Activated CD4-positive, alpha-beta T cell treated with anti-CD3 and anti-CD28 coated beads, Interleukin-2, amount 10 ng/mL, durations not matched to agents 7 days and 5 days (primary cell): ENCODE measurements at places on chromosomes 13 and 19.

DNA sequence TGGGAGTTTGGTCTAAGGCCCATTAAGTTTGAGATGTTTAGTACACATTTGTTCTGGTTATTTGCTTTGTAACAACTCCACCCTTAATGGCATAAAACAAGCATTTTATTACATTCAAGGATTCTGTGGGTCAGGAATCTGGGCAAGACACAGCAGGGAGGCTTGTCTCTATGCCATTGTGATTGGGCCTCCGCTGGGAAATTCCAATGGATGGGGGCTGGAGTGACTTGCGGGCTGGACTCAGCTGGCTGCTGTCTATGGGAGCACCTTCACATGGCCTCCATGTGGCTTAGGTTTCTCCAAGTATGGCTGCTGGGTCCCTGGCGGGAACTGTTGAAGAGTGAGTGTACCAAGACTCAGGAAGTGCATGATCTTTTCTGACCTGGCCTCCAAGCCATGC is 159.0 kb downstream of the PAN3 start:
- no peak for DNase-seq

GRCh38 chr13:46071590-46072249 is 19.2 kb upstream of the ZC3H13 start:
- DNase-seq: no peak

GRCh38 chr13:33722216-33722915 is 95.6 kb upstream of the RFC3 start:
- DNase-seq: no peak

GRCh38 chr13:48412881-48413351 is at the start of gene LPAR6:
TSS of gene LPAR6 (minus strand) at chr13:48413113. CDS start at chr13:48412423, 690 bp downstream.
- DNase-seq: no peak

GRCh38 chr13:79273045-79273444 is 133.0 kb downstream of the RBM26 start:
- no peak for DNase-seq

DNA sequence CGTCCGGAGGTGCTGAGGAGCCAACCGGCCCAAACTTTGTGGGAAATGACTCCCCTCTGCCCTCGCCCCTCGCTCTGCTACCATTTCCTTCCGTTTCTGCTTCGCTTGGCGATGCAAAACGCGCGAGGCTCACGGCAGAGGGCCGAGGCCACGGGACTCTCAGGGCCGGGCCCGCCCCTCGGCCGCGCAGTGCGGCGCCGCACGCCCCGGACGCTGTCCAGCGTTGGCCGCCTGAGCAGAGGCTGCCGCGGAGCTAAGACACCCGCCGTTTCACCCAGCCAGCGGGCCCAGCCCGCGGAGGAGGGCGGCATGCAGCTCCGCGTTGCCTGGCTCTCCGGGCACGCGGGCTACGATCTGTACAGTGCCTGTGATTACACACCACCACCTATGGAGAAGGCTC is 2.1 kb upstream of the ZNF578 start:
- no peak for DNase-seq

DNA sequence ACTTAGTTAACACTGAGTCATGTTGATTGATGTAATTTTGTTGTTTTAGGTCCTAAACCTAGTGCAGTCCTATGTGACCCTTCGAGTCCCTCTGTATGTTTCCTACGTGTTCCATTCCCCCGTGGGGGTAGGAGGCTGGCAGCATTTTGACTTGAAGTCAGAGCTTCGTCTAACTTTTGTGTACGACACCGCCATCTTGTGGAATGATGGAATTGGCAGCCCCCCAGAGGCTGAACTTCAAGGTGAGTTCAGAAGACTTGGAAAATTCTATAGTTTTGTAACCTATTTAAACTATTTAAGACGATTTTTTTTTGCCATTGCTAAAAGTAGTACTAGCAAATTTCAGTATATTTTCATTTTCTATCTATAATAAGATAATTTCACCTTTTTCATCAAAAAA is 117.9 kb downstream of the STOML3 start:
- DNase-seq: peak; percentile 36

- no peak for DNase-seq
Observed at GRCh38 chr19:46691948-46692347, 25.0 kb downstream of the PRKD2 start.

DNA sequence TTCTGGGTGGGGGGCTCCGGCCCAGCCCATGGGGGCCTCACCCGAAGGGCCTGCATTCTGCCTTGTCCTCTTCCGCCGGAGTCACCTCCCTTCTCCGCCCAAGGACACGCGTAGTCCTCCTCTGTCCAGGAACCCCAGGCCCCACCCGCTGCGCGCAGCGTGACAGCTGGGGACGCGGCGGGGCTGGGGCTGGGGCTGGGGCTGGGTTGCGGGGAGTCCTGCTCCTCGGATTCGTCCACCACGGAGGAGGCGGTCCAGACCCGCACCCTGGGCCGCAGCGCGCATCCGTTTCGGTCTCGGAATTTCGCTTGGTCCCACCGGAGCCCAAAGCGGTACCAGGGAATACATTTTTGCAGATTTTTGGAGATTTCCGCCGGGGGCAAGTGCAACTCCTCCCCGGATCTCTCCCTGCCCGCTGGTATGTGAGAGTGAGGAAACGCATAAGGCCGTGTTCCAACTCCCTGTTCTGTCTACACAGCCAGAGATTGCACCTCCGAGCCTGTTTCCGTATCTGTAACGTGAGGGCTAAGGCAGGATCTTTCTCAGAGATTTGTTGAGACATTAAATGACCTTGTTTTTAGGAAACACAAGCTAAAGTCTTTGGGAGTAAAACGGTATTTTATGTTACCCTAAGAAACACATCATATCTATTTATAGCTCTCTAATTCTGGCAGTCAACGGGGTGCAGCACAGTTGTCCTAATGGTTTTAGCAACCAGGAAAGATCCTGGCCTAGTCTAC is at the start of gene COX7A1:
COX7A1 (minus strand) TSS at position 96 of the 740 bp plus-strand sequence; CDS start at position 56, 40 bp downstream.
- no peak for DNase-seq

GRCh38 chr13:48570216-48570828 is 37.4 kb upstream of the RCBTB2 start:
- no peak for DNase-seq

DNA sequence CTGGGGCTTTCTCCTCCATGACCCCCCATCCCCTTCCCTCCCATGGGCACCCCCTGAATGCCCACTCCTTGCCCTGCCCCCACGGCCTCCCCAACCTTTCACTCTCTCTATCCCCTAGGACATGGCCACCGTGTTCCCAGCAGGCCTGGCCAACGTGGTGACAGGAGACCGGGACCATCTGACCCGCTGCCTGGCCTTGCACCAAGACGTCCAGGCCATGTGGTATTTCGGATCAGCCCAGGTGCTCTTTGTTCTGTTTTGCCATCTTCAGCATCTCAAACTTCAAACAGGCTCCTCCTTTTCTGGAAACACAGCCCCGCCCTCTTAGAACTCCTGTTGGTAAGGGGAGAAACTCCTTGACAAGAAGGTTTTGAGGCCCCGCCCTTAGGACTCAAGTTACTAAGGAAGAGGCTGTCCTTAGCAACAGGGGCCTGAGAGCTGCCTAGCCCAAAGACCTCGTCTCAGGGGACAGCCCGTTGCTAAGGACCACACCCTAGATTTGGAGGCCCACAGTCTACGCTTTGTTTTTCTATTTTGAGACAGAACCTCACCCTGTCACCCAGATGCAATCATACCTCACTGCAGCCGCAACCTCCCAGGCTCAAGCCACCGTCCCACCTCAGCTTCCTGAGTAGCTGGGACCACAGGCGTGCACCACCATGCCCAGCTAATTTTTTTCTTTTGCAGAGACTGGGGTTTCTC is 5.1 kb upstream of the FLT3LG start:
- peak; percentile 99 for DNase-seq

GRCh38 chr13:52650731-52651130 is 1.9 kb upstream of the SUGT1 start:
- no peak for DNase-seq

DNA sequence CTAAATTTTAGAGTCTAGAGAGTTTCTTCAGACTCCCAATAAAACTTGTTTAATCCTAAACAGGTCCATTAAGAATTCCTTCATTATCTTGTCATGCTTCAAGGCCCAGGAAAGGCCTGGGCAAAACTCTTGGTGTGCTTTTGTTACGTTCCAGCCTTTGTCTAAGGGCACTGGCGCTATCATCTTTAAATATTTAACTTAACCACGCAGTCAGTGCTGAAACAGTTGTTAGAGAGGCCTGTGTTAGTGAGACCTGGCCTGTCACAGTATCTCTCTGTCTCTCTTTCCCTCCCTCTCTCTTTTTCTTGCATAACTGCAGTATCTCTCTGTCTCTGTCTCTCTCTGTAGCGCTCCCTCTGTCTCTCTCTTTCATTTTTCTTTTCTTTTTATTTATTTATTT is 8.2 kb upstream of the OR1M1 start:
- DNase-seq: no peak

- DNase-seq: no peak
Observed at GRCh38 chr13:85498774-85499173, 300.4 kb downstream of the SLITRK6 start.

DNA sequence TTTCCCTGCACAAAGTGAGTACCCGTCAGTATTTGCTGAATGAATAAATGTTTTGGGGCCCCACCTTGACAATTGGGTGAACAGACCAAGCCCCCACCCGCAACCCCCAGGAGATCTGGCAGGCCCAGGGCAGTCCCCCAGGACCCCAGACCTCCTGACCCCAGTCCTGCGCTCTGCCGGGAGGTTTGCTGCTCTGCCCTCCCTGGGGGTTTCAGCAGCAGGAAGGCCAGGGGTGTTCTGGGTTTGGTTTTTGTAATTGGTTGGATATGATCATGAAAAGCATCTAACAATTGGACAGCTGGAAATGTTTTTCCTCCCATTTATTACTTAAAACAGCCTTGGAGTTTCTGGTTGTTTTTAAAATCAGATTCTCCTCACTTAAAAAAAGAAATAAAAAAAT is 193.8 kb downstream of the URI1 start:
- DNase-seq: no peak

DNA sequence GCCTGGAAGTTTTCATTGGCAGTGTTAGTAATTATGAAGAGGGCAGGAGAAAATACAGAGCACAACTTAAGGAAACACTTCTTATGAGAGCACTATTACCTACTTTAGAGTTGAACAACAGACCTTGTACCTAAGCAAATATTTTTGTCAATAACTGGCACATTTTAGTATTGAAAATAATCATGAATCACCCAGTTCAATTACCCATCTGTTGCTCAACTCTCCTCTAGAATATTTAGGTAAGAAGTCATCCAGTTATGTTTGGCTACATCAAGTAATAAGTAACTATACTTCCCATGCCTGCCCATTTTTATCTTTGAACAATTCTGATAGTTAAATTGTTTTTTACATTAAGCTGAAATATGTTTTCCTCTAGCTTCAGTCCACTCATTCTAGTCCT is 893.4 kb downstream of the DIAPH3 start:
- no peak for DNase-seq

GRCh38 chr13:50724913-50725312 is 118.6 kb downstream of the DLEU7 start:
- no peak for DNase-seq

- DNase-seq: peak; percentile 76
Observed at GRCh38 chr19:3801412-3802096, 15.4 kb upstream of the MATK start.

DNA sequence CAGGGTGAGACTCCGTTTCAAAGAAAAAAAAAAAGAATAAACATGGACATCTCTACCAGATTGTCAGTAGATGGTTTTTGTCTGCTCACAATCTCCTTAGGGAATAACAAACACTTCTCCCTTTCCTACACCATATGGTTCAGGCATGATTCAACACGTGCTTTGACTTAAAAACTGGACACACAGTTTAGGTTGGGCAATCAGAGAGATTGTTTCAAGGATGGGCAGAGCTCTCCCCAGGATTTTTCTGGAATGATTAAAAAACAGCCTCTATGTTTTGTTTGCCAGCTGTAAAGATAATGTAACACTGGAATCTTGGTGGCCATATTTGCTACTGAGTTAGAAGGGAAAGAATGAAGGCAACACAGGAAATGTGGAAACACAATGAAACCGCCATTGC is 150.1 kb upstream of the TSC22D1 start:
- no peak for DNase-seq

DNA sequence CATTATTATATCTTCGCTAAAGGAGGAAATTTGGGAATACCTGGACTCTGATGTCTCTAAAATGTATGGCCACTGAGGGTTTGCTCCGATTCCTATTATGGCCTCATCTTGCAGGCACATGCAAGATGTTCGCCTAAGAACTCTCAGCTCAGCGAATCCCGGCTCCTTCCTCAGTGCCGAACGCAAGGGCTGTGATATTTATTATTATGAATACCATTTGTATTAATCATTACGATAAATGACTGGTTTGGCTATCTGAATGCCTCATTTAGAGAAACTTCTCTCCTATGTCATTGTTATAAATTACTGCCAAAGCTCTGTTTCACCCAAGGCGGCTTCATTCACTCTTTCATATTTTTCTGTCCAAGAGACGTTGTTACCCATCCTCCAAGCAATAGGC is 369.7 kb upstream of the TSHZ3 start:
- no peak for DNase-seq

- DNase-seq: peak; percentile 12
Observed at GRCh38 chr13:94345374-94346195, 133.9 kb downstream of the DCT start.

- no peak for DNase-seq
Observed at GRCh38 chr13:52906122-52906903, 57.9 kb upstream of the PCDH8 start.

GRCh38 chr19:12872941-12873890 is 8.0 kb downstream of the DNASE2 start:
- peak; percentile 73 for DNase-seq

DNA sequence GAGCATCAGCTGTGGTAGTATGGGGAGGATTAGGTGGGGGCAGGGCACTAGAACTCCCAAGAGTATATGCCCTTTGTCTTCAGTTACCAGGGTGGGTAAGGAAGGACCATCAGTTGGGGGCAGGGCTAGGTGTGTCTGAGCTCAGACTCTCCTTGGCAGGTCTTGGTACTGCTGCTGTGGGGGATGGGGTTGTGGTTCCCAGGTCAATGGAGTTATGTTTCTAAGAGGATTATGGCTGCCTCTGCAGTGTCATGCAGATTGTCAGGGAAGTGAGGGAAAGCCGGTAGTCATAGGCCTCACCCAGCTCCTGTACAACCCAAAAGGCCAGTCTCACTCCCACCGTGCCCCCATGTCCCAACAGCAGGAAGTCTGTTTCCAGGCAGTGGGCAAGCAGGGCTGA is 8.8 kb upstream of the ZNF578 start:
- no peak for DNase-seq

GRCh38 chr19:48253999-48254398 is 1.7 kb downstream of the CARD8 start:
- DNase-seq: no peak

DNA sequence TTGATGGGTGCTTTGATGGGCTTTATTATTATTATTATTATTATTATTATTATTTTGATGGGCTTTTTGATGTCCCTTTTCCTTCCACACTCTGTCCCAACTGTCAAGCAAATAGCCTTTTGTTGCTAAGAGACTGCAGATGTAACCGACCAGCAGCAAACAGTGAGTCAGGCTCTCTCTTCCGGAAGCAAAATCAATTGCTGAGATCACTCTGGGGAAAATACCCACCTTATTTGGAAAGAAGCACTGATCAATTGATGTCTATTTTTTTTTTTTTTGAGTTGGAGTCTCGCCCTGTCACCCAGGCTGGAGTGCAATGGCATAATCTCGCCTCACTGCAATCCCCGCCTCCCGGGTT is 2.9 kb downstream of the LDLR start:
- peak; percentile 50 for DNase-seq
